ENCODE measurements at places on chromosomes 13 and 19.

- DNase-seq: no peak
Measured at GRCh38 chr19:42349378-42350107, 24.1 kb downstream of the MEGF8 start.

DNA sequence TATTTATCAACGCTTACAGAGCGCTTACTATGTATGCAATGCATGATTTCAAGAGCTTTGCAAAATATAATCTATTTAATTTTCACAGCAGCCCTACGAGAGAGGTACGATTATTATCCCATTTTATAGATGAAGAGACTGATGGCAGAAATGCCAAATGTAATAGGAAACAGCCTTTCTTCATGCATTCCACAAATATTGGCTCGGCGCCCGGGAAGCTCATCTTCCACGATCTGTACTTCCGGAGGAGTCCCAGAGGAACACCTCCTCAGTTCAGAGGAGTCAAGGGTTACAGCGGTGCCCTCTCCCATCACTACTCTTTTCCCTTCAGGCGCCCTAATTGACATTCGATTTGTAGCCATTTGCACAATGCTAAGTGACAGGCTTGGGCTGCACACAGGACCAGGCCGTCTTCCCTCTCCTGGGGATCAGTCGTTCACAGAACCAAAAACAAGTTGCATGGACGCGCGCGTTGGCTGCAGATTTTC lies 1.1 kb upstream of the ARHGAP35 start:
- DNase-seq: peak; percentile 89

- no peak for DNase-seq
Measured at GRCh38 chr13:36101157-36101556, 30.0 kb downstream of the DCLK1 start.

DNA sequence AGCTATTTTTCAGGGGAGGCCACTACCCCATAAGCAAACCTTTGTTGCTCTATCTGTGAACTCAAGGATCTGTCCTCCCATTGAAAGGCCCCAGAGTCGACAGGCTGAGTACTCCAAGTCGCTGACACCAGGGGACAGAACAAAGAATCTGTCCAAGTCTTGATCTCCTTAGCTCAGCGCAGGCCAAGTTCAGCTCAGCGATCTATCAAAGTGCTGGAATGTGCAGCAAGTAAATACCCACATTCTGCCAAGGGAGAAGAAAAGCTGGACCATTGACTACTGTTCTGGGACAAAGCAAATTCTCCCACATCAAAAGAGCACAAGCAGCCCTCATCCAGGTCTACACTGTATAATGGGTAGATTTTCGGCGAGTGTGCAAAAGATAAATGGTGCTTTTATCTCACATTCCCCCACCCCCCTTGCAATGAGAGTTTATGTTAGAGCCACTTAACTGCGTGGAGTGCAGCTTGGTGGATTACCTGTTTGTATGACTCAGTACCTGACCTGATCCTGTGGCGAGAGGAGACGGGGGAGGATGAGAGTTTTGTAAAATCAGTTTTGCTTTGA lies 391.7 kb upstream of the SGCG start:
- no peak for DNase-seq

DNA sequence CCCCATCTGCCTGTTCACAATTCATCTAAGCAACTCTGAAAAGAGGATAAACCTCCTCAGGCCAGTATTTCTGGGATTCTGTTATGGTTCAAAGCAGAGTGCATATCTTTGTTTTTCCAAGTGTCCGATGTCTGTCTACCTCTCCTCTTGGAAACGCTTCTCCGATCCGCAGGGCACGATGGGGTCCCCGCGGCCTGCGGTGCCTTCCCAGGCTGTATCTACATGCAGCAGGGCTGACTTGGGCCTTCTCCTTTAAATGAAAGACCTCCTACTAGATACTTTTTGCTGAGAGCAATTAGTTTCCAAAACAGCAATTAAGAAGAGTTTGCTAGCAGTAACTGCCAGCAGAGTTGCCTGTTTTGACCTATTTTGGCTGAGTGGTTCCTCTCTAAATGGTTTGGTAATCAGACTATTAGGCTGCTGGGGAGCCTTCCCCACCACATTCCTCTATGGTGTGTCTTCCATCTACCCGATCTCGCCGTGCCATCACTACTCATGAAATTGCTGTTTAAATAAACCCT lies 23.5 kb downstream of the COL4A2 start:
- DNase-seq: no peak

GRCh38 chr19:17490411-17490810 lies 20.1 kb downstream of the SLC27A1 start:
- no peak for DNase-seq

GRCh38 chr19:20640023-20640422 lies 21.3 kb downstream of the ZNF626 start:
- no peak for DNase-seq

- no peak for DNase-seq
Measured at GRCh38 chr13:41032691-41033376, 13.7 kb upstream of the ELF1 start.

DNA sequence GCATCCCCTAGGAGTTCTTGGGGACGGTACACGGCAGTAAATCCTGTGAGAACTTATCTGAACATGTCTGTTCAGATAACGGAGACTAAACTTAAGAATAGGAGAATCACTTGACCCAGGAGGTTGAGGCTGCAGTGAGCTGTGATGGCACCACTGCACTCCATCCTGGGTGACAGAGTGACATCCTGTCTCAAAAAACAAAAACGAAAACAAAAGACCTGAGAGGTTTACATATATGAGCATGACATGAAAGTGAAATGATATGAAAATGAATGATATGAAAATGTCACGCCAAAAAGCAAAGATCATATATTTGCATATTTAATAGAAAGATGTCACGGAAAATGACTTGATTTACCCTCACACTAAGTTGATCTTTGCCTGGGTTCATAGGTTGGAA lies 5.8 kb downstream of the ZNF175 start:
- DNase-seq: no peak

DNA sequence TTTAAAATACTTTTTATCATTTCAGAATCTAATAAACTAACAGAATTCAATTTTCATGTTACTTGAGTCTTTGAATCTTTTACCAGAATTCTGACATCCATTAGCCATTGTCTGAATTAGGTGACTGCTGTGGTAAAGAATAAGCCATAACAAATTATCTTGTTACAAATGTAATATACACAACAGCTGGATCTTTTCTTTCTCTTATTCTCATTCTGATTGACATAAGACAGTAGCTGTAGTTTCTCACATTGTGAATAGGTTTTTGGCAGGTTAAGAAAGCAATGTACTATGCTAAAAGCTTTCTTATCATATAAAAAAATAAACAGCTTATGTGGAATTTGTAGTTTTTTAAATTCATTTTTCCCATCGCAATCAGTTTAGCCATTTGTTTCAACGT lies 734.0 kb upstream of the PCDH9 start:
- DNase-seq: no peak

GRCh38 chr13:32248801-32249200 lies 66.4 kb downstream of the ZAR1L start:
- no peak for DNase-seq

DNA sequence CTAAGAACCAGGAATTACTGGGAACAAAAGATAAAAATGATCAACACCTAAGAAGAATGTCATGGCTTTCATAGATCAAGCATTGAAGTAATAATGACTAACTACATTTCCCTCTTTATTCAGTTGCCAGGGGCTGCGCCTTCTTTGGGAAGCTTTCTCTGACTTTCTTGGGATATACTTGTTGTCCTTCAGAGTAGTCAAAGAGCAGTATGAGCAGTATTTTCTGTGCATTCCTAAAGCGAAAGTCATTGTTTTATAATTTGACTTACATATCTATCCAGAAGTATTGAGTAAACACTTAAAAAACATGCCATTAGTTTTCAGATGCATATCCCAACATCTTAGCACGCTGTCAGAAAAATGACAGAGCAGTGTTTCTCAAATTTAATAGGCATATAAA lies 2412.4 kb downstream of the PCDH9 start:
- no peak for DNase-seq

DNA sequence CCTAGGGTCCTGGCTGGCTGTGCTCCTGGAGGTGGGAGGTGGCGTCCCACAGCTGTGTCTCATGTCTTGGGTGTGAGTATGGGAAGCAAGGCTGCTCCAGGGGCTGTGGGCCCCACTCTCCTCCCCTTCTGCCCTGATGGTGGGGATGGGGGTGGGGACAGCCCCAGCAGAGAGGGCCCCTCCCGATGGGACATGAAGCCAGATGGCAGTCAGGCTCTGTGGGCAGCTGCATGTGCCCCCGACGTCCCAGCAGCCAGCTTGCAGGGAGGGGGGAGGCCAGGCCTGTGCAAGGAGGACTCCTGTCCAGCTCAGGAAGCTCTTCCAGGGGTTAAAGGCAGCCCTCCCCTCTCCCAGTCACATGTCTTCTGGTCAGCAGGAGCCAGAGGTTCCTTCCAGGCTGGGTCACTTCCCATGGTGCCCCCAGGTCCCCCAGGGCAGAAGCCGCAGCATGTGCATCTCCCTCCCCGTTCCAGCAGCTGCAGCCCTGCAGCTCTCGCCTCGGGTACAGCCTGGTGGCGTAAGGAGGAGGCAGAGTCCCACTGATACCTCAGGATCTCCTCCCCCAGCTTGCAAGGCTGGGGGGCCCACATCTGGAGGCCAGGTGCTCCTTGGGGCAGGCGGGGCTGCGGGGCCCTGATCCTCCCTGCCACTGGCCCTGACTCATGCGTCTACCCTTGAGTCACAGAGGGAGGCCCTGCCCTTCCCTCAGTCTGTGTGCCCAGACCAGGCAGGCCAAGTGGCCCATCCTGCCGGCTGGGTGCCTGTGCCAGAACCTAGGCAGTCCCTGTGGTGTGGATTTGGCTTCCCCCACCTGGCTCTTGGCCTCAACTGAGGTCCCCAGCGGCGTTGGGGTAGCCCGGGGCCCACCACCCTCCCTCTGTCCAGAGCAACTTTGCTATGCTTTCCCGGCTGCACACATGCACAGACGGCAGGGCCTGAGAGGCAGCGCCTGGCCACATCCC lies 13.0 kb downstream of the YIPF2 start:
- DNase-seq: no peak

- DNase-seq: no peak
Measured at GRCh38 chr13:40192452-40192851, 474.0 kb downstream of the FOXO1 start.

- no peak for DNase-seq
Measured at GRCh38 chr13:20729633-20730585, 26.4 kb downstream of the IL17D start.

DNA sequence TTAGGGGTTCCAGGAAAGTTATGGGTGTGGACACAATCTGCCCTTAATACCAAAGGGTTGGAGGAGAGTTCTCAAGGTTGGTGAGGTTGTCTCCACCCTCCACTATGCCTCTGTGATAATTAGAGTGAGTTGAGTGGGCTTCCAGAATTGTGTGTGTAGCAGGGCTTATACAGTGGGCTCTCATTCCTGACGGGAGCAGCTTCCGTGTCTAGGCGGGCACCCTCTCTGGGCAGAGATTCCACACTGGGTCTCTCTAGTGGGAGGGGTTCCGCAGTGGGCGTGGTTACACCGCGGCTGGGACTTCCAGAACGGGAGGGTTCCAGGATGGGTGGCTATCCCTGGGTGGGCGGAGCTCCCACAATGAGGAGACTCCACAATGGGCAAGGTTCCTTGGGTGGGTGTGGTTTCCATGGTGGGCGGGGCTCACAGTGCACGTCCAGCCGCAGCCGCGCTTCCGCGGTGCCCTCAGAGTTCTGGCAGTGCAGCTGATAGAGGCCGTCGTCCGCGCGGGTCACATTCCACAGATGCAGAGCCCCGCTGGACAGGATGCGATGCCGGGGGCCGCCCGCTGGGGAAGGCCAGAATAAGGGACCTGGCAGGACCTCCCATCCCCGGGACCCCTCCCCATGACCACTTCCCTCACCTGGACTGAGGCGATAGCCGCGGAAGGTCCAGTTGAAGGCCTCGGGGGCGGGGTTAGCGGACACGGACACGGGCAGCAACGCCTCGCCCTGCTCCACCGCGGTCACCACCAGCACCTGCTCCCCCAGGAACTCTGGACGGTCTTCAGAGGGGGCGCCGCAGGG lies 8.4 kb downstream of the NPHS1 start:
- peak; percentile 79 for DNase-seq

- no peak for DNase-seq
Measured at GRCh38 chr13:112768795-112769481, 79.1 kb downstream of the ATP11A start.

- DNase-seq: peak; percentile 13
Measured at GRCh38 chr13:26473571-26474230, 83.8 kb upstream of the WASF3 start.

DNA sequence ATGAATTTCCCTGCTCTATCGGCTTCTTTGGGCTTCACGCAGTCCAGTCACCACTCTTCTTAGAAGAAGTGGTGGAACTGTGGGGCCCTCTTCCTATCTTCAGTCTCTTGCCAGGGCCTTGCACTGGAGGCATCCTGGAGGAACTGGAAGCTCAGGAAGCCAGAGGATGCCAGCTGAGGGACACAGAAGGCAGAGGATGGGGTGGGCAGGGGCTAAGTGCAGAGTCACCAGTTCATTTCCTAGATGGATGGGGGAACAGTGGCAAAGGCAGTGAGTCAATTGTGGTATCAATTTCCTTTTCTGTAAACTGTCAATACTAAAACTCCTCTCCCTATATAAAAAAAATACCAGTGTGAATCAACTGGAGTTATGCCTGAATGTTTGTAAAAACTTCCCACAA lies 419.7 kb downstream of the KLF12 start:
- no peak for DNase-seq

GRCh38 chr19:33193865-33194362 lies at the start of gene LRP3:
TSS of gene LRP3 (plus strand) at chr19:33194330. CDS start at chr19:33194786, 456 bp downstream.
- DNase-seq: no peak

- DNase-seq: no peak
Measured at GRCh38 chr13:22497991-22498780, 682.6 kb upstream of the SGCG start.

- no peak for DNase-seq
Measured at GRCh38 chr13:94464771-94465170, 14.7 kb downstream of the DCT start.

DNA sequence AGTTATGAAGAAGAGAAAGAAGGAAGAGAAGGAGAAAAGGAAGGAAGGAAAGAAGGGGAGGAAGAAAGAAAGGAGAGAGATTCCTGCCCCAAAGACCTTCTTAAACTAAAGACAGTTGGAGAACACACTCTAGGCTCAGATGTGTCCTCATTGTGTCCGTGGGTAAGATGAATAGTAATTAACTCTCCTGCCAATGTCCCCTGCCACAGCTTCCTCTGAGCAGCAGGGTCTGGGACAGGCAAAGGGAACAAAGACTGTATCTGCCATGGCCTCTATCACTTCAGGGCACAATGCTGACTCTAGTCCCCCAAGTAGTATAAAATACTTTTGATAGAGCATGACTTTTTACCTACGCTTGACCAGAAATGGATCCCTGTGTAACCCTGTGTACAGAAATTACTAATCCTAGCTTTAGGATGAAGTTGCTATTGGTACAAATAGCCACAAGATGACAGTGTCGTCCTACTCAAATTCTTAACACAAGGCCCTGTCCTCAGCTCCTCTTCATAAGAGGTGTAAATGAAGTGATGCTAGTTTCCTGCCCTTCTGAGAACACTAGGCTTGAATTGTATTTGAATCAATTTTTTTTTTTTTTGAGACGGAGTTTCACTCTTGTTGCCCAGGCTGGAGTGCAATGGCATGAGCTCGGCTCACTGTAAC lies 186.2 kb upstream of the GPR12 start:
- peak; percentile 21 for DNase-seq

All from NCI-H2029 (cell line).